ENCODE measurements at places on chromosomes 3 and 15.

- DNase-seq: no peak
Observed at GRCh38 chr3:77288348-77288747, 248.4 kb downstream of the ROBO2 start.

DNA sequence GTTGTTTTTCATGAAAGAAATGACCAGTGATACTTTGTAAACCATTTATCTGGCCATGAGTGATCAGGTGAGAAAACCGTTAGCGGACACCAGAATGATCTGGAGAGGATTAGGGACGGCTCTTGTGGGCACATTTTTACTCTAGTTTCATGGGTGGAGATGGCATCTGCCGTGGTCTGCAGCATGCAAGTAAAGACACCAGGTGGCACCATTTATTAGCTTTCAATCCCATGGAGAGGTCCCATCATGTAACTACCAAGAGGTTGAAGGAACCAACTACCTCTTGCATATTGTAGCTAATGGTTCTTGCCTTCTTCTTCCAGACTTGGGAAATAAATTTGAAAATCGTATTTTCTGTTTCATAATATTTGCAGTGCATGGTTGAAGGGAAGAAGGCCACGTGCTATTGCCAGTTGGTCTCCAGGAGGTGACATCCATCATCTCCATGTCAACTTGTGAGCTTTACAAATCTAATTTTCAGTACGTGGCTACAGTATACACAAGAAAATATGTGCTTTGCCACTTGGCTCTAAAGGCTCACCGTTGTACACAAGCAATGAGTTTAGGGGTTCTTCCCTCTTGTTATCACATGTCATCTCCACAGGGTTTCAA is 1.5 kb upstream of the MAPKBP1 start:
- peak; percentile 83 for DNase-seq

DNA sequence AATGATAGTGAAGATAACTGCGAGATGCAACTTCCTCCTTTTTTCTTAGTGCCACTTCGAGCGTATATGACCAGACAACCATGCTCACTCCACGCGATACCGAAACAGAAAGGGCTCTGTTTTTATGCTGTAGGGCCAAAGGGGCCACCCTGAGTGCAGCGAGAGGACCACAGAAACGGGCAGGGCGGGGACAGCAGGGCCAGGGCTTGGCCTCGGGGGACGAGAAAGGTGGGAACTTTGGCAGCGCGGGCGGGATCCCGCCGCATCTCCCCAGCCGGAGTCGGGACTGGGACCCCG is 483 bp downstream of the VPS13C start:
- DNase-seq: peak; percentile 75

DNA sequence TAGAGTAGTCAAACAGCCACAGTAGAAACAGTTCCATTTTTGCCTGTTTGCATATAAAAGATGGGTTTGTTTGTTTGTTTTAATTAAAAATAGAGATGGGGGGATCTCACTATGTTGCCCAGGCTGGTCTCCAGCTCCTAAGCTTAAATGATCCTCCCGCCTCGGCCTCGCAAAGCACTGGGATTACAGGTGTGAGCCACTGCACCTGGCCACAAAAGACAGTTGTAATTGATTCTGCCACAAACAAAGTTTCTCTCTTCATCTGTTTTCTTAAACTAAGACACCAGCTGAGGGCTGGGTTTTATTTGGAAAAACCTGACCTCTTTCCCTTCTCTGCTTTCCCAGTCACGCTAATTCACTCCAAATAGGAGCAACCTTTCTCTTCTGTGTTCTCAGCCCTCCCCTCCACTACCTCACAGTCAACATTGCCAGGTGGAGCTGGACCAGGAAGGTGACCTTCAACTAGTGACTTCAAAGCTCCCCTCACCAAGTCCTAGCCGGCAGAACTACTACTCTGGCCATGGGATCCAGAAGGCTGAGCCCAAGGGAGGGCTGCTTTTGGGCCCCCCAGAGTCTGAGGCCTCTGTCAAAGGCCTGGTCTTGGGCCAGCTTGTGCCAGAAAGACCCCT is 1.5 kb upstream of the IDH2 start:
- no peak for DNase-seq
